ENCODE measurements at places on chromosomes 5 and 9. TPM values are rescaled to one million over a fixed set of nuclear protein-coding genes. Genes with fewer than 3 reads are reported as not detected.

GRCh38 chr5:171031977-171032376, 170.2 kb downstream of the RANBP17 start:
- no peak for DNase-seq
- no peaks in the 10 kb centered on the region for H3K4me1 ChIP-seq
- no peak overlapping the region for H3K4me3 ChIP-seq
- no peak overlapping the region for H3K27ac ChIP-seq
- H3K27me3 ChIP-seq: no peaks in the 10 kb centered on the region
- no peaks in the 10 kb centered on the region for H3K36me3 ChIP-seq

DNA sequence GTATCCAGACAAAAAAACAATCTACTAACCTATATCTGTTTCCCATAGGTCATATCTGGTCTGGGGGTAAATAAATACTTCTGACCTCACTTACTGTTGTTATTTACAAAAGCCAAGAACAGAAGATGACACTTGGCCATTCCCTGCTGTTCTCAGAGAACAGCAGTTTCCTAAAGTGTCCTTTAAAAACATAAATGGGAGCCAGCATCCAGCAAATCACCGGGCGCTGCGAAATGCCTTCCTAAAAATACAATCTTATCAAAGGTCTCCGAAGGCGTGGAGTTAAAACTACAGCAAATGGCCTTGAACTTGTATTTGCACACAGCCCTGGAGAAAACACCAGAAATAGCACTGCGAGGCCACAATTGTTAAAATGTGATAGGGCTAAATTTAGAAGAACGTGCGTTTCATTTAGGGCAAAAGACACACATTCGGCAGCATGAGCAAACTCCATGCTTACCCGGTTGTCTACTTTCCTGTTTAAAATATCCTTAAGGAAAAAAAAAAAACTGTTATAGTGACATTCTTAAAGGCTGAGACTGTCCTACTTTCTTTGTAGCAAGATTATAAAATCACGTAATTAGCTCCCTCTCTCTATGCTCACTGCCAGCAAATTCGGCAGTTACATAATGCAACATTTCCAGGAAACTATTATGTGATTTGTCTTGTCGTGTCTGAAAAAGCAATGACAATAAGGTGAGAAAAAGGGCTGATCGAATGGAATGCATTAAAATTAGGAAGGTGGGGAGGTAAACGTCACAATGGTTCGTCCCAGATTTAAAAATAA, 1.5 kb downstream of the NFIL3 start:
- H3K36me3 ChIP-seq: no peaks in the 10 kb centered on the region
- peaks cover 42% of the 10 kb centered on the region for H3K4me1 ChIP-seq
- peak overlapping the region; percentile 90 for H3K4me3 ChIP-seq
- H3K27ac ChIP-seq: no peak overlapping the region

- H3K4me3 ChIP-seq: no peak overlapping the region
- no peaks in the 10 kb centered on the region for H3K4me1 ChIP-seq
- H3K27me3 ChIP-seq: 0 out of 2 replicates have a peak, but pooled peaks cover 4% of the 10 kb centered on the region
- H3K36me3 ChIP-seq: no peaks in the 10 kb centered on the region
- no peak for DNase-seq
- H3K27ac ChIP-seq: no peak overlapping the region
These were observed 4.5 kb upstream of the DMRT3 start for GRCh38 chr9:971901-972500.

- no peak overlapping the region for H3K27ac ChIP-seq
- DNase-seq: no peak
- no peaks in the 10 kb centered on the region for H3K4me1 ChIP-seq
- no peaks in the 10 kb centered on the region for H3K27me3 ChIP-seq
These were observed 13.2 kb downstream of the MRPL41 start for GRCh38 chr9:137564817-137565411.

DNA sequence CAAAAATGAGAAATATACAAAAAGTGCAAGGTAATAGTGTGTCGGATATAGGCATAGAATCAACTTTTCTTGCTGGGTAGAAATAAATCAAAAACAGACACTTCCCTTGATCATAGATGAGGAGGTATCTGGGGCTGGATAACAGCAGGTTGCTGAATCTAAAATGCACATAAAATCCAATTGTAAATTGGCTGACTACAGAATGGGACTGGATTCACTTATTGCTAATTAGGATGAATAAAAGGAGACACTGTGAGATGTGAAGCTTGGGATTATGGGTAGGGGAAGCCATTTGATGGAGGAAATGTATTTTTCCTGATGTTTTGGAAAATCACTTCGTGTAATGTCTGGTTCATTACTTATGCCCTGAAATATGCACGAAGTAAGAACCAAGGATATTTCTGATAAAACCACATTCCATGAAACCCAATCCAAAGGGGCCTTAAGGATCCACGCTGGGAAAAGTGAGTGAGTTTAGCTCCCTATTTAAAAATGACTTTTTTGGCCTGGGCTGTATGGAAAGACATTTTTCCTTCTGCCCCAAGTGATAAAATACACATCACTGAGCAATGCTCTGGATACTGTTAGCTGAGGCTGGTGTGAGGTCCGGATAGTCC, 136.1 kb downstream of the MARCHF11 start:
- no peaks in the 10 kb centered on the region for H3K4me1 ChIP-seq
- no peak overlapping the region for H3K4me3 ChIP-seq
- DNase-seq: no peak
- H3K36me3 ChIP-seq: no peaks in the 10 kb centered on the region
- no peaks in the 10 kb centered on the region for H3K27me3 ChIP-seq

GRCh38 chr9:95962936-95963335, 87.4 kb downstream of the ERCC6L2 start:
- DNase-seq: no peak
- H3K27ac ChIP-seq: no peak overlapping the region
- no peaks in the 10 kb centered on the region for H3K27me3 ChIP-seq
- no peaks in the 10 kb centered on the region for H3K4me1 ChIP-seq
- H3K4me3 ChIP-seq: no peak overlapping the region

GRCh38 chr5:169534311-169534880, 49.2 kb upstream of the SPDL1 start:
- H3K4me1 ChIP-seq: no peaks in the 10 kb centered on the region
- H3K36me3 ChIP-seq: no peaks in the 10 kb centered on the region
- H3K27ac ChIP-seq: no peak overlapping the region
- no peak for DNase-seq

- H3K4me1 ChIP-seq: no peaks in the 10 kb centered on the region
- H3K4me3 ChIP-seq: no peak overlapping the region
- no peaks in the 10 kb centered on the region for H3K36me3 ChIP-seq
- H3K27ac ChIP-seq: no peak overlapping the region
- no peak for DNase-seq
- no peaks in the 10 kb centered on the region for H3K27me3 ChIP-seq
These were observed 226.4 kb downstream of the ADAMTS6 start for GRCh38 chr5:65255294-65255693.

DNA sequence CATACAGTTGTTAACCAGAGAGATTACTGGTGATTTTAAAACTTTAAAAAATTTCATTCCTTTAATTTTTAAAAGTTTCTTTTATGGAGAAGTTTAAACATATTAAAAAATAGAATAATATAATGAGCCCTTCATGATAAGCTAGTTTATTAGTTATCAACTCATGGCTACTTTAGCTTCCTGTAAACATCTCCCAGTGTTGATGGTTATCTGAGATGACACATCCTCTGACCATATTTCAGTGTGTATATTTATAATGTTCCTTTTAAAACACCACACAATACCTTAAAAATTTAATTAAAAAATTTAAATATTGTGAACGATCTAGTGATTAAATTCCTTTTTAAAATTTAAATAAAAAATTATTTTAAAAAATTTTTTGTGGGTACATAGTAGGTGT, 74.1 kb downstream of the IPO11 start:
- DNase-seq: no peak
- peaks cover 4% of the 10 kb centered on the region for H3K36me3 ChIP-seq
- no peak overlapping the region for H3K27ac ChIP-seq

DNA sequence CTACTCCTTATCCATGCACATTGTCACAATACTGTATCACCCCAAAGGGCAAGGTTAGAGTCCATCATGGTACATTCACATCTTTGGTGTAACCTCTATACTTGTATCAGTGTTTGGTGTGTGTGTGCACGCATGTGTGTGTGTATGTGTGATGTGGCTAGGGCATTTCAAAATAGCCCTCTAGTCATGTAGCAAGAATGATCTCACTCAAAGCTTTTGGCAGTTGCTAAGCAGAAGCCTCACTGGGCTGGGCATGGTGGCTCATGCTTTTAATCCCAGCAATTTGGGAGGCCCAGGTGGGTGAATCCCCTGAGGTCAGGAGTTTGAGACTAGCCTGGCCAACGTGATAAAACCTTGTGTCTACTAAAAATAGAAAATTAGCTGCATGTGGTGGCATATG, 245.3 kb downstream of the ADGRV1 start:
- H3K36me3 ChIP-seq: no peaks in the 10 kb centered on the region
- DNase-seq: no peak
- no peak overlapping the region for H3K27ac ChIP-seq
- no peak overlapping the region for H3K4me3 ChIP-seq

- H3K36me3 ChIP-seq: no peaks in the 10 kb centered on the region
- H3K27me3 ChIP-seq: no peaks in the 10 kb centered on the region
- no peak overlapping the region for H3K27ac ChIP-seq
- DNase-seq: no peak
- no peak overlapping the region for H3K4me3 ChIP-seq
- no peaks in the 10 kb centered on the region for H3K4me1 ChIP-seq
These were observed 677.0 kb downstream of the TAF11L14 start for GRCh38 chr5:18311266-18311665.

DNA sequence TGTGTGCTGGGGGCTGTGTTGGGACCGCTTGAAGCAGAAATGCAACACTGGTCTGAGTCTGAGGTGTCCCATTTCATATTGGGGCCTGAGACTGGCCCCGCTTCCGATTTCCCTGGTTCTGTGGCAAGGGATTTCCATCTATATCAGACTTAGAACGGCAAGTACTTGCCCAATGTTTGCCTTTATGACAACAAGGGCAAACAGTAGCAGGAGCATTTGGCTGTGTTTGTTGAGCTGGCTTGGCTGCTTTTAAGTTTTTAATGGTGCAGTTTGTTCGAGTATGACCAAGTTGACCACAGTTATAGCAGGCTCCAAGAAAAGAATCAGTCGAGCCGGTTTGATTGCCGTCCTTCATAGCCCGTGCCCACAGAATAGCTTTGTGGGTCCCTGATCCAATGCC, 17.0 kb downstream of the HSDL2 start:
- no peaks in the 10 kb centered on the region for H3K36me3 ChIP-seq
- no peaks in the 10 kb centered on the region for H3K27me3 ChIP-seq
- no peak for DNase-seq

DNA sequence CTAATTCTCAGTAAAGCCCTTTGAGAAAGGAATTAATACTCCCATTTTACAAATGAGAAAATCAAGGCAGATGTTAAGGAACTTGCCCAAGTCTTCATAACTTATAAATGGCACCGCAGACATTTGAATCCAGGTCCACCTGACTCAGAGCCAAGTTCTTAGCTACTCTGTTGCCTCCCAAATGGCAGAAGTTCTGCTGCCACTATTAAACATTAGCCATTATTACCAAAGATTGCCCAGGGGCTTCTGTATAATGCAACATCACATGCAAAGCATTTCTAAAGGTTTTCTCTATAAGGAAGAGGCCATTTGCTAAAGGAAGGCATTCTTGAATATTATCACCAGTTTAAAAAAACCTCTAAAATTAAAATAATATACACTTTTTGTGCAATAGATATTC, 28.3 kb downstream of the TPD52L3 start:
- H3K4me1 ChIP-seq: no peaks in the 10 kb centered on the region
- DNase-seq: no peak
- no peaks in the 10 kb centered on the region for H3K27me3 ChIP-seq
- H3K27ac ChIP-seq: no peak overlapping the region

DNA sequence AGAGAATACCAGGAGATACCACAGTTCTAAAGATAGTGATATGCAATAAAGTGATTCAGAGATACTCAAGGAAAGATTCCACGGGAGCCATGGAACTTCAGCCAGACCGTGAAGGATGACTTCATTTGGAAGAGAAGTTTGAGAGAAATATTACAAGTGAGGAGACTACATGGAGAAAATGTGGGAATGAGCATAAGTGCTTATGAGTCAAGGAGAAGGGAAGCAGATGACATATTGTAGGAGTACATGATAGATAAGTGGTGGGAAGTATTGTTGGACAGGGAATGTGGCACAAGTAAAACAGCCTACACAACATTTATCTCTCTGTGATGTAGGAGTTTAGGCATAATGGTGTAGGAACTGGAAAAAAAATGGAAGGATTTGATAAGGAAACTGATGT, 122.1 kb upstream of the FBXL17 start:
- DNase-seq: no peak
- H3K27ac ChIP-seq: no peak overlapping the region
- no peaks in the 10 kb centered on the region for H3K27me3 ChIP-seq
- H3K4me3 ChIP-seq: no peak overlapping the region
- H3K4me1 ChIP-seq: no peaks in the 10 kb centered on the region

DNA sequence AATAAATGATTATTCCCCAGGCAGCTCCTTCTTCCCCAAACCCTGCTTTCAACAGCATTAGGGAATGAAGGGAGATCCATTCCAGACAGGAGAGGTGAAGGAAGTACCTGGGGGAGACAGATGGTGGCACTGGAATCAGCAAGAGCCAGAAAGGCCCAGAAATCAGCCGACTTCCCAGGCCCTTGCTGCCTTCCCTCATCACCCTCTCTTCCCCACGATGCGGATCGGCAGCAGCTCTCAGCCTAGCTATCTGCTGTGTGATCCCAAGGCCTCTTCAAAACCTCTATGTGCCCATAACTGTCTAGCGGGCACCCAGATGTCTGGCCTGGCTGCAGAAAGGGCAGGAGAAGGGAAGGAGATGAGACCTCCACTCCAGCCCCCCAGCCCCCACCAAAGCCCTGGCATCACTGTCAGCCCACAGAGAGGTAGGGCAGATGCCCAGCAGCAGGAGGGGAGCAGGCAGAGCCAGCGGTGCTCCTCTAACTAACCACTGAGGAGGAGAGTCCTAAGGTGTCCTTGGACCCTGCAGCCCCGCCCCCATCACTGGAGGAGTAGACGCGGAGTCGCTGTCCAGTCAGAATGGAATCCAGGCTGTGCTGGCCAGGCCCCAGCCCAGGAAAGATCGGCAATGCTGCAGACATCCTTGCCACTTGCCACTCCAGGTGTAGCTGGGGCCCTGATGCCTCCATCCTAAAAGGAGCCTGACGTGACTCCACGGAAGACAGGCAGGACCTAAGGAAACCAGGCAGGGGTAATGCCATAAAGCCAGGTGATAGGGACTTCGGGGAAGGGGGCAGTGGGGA, 12.7 kb downstream of the CNTFR start:
- no peak overlapping the region for H3K4me3 ChIP-seq
- no peaks in the 10 kb centered on the region for H3K36me3 ChIP-seq
- H3K27me3 ChIP-seq: no peaks in the 10 kb centered on the region
- H3K4me1 ChIP-seq: no peaks in the 10 kb centered on the region

GRCh38 chr5:33035851-33036527, 324.9 kb downstream of the NPR3 start:
- H3K27ac ChIP-seq: no peak overlapping the region
- H3K4me3 ChIP-seq: no peak overlapping the region
- no peak for DNase-seq
- H3K27me3 ChIP-seq: no peaks in the 10 kb centered on the region
- H3K36me3 ChIP-seq: no peaks in the 10 kb centered on the region

Gene CCDC192
- total RNA-seq: not detected

Gene SV2C
- not detected for total RNA-seq

Gene CFAP157
- total RNA-seq: 0.22 TPM

Gene FOXD4L5
- total RNA-seq: 0.61 TPM

Gene CSF1R
- total RNA-seq: 0.17 TPM

Data from HCT116 (cell line).